Cardiac septum (tissue), 1 donor: ENCODE measurements at places on chromosomes 3 and 15. TPM values are rescaled to one million over a fixed set of nuclear protein-coding genes. Genes with fewer than 3 reads are reported as not detected.
A peak's percentile ranks its signal among the peaks of the same experiment; 100 is the strongest.

PXYLP1 gene
- total RNA-seq = 38.8 TPM

CD80 gene
- total RNA-seq = 0.46 TPM

C2CD4B gene
- total RNA-seq = 1.7 TPM

DNA sequence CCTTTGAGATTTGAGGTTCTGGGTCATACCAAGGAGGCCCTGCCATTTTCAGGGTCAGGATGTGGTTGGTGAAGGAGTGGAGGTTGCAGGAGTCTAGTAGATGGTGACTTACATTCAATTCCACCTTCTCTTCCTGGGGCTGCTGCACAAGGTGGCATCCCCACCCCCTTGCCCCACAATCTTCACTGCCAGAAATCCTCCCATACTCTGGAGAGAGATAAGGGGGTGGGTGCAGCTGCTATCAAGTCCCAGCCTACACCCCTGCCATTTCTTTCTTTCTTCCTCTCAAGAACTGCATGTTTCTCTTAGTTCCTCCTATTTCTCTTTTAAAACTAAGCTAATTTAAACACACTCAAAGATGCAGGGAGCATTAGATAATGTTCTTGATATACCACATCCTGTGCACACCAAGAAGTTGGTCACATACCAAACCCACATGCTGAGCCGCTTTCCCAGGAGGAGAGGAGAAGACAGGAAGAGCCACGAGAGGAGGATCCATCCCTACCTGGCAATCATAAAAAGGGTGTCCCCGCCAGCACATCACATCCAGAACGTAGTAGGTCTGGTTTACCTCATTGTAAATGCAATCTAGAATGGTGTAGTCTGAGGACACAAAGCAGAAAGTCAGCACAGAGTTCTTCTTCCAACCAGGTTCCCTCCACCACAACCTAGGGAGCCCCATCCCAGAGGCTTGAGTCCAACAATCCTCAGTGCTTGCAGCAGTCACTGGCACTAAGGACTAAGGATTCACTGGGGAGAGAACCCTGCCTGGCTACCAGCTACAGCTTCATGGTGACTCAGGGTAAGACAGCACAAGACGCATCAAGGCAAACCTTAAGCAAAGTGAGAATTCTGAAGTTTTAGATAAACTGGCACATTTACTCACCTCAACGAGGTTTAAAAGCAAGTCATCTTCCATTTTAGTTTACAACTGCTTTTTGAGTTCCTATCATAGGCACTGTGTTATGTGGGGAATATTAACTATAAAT is 18.5 kb downstream of the SNUPN start:
- DNase-seq = no peak

- no peak for DNase-seq
Observed at GRCh38 chr3:5022966-5023776, 43.9 kb downstream of the BHLHE40 start.

PLCH1 gene
- total RNA-seq = 0.16 TPM

DNA sequence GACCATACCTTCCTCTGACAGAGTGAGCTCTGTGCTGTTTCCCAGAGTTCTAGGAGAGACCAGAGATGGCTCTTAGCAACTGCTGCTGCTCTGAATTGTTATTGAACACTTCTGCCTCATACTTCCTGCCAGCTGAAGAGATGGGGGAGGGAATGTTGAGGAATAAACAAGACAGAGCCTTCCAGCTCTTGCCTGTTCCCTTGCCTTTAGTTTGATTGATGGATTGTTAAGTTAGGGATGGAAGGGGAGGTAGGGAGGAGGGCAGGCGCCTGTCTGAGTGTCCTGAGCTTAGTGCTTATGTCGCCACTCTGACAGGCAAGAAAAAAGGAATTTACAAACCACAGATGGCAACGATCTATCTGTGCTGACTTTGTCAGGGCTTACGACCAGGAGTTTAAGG is 42.8 kb downstream of the ZNF609 start:
- no peak for DNase-seq

PPP1R14D gene
- not detected for total RNA-seq

DNA sequence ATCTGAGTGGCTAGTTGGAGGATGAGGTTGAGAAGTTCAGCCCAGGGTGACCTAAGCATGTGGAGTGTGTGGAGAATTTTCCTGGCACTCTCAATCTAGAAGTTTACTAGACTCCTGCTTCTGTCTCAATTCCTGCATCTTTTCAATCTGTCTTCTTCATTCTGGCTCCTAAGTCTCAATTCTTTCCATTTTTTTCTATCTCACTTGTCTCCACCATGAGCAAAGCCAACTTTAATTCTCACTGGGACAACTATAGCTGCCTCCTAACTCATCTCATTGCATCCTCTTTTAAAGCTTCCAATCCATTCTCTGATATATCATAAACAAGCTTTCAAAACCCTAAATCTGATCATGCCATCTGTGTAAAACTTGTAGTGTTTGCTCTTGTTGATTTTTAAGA is 569.3 kb downstream of the NAALADL2 start:
- no peak for DNase-seq

SKOR1 gene
- 0.24 TPM for total RNA-seq

DNA sequence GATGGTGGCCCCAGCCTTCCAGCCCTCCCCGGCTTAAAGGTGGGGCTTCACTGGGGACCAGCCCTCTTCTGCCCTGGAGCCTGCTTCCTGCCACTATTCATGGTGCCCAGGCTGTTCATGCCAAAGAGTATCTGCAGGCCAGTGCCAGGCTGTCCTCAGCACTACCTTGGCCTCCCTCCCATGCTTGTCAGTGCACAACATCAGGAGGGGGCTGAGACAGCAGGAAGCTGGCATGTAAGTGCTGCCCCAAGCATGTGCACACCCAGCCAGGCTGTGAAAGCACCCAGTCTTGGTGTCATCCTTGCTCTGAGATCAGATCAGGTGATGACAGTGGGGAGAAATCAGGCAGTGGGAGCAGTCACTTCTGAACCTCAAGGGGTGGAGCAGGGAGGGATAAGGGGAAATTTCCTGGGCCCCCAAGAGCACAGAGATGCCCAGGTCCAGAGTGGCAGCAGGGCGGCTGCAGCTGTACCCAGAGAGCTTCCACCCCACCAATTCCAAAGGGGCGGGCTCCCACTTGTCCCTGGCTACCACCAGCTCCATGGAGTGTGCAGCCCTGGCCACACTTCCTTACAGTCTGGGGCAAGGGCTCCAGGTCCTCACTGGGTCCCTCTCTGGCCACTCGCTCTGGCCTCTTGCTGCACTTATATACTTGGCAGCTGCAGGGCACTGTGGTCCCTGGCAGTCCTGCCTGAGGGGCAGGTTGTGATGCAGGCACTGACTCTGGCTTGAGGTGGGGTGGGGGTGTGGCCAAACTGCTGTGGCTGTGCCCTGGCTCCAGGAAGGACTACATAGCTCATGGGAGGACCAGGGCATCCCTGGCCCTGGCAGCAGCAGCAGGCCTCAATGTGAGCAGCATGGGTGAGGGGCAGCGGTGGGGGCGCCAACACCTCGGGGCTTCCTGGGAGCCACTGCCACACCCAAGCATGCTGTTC is 91.4 kb upstream of the TNFSF10 start:
- no peak for DNase-seq

- DNase-seq = no peak
Observed at GRCh38 chr15:56394909-56395308, 29.7 kb downstream of the TEX9 start.

RBSN gene
- total RNA-seq = 24.1 TPM

GNAT1 gene
- total RNA-seq = not detected

SOX14 gene
- not detected for total RNA-seq

PCLAF gene
- total RNA-seq = 0.19 TPM

GRCh38 chr3:51975852-51976549 is 1.1 kb downstream of the ABHD14A start:
- DNase-seq = no peak

TUSC7 gene
- not detected for total RNA-seq

- DNase-seq = no peak
Observed at GRCh38 chr3:120780977-120781376, 38.4 kb downstream of the GTF2E1 start.

DNA sequence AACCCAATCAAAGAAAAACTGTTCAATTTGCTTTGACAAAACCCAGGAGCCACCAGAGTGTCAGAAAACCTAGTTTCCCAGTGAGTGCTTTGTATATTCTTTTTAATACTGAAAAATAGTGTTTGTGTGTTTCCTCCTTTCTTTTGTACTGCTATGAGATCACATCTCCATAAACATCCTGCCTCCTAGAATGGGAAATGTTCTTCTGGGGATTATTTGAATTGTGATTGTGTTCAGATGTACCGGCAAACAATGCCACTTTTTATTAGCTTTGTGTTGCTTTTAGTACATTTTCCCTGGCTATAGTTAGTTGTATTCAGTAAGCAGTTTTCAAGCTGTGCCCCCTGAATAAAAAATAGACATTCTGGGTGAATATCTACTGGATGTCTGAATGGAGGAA is 148.0 kb upstream of the NR2E3 start:
- DNase-seq = no peak

GRCh38 chr3:140711390-140712035 is 33.6 kb downstream of the TRIM42 start:
- DNase-seq = no peak

- peak; percentile 89 for DNase-seq
Observed at GRCh38 chr15:101201411-101202174, 50.3 kb downstream of the CHSY1 start.

GRCh38 chr3:188349351-188349901 is 195.5 kb downstream of the LPP start:
- no peak for DNase-seq

DNA sequence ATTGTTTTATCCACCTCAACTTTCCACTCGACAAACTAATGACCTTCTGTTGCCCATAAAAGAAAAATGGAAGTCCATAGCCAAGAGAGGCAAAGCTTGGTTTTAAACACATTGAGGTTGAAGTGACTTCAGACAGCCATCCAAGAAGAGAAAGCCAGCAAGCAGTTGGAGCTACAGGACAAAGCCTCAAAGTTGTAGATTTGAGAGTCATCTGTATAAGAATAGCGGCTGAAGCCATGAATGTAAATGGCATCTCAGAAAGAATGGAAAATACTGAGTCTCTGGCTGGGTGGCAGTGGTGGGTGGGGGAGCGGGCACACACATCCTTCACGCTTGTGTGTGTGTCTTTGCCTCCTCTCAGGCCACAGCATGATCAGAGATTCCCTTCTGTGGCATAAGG is 124.1 kb upstream of the CHRM5 start:
- no peak for DNase-seq

DNA sequence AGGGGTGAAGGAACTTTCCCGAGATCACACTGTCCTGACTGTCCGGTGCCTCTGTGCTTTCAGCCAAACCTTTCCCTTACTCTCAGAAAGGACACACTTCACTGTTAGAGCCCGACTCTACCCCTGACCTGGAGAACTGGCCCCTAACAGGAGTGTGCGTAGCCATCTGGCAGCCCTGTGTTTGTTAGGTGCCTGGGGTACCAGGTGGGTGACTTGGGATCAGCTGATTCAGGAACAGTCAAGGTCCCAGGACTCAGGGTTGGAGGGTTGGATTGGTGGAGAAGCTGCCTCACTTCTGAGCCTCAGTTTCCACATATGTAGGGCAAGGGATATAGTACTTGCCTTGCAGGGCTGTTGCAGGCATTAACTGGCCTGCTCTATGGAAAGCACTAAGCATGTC is 98.3 kb upstream of the SLC6A11 start:
- peak; percentile 67 for DNase-seq

IL5RA gene
- total RNA-seq = 0.40 TPM

- no peak for DNase-seq
Observed at GRCh38 chr15:81562986-81563385, 189.0 kb upstream of the TMC3 start.

GRCh38 chr15:27017168-27017809 is 46.3 kb downstream of the GABRG3 start:
- DNase-seq = no peak

- DNase-seq = no peak
Observed at GRCh38 chr3:81289676-81290075, 471.8 kb downstream of the GBE1 start.

GOLGA8O gene
- total RNA-seq = 2.3 TPM

DNA sequence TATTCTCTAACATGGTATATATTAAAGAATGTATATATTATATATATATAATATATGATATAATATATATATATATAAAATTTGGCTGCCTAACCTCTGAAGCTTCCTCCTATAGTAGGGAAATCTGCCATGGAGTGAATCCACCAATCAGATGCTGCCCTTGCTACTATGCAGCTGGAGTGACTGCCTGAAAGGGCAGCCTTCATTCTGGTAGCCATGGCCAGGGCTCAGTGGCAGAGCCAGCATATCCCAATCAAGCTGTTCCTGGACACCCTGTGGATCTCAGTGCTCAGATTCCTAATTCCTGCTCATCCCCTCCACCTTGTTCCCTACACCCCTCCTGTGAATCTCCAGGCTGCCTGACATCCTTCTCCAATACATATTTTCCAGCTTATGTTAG is 2.2 kb upstream of the SH3GL3 start:
- no peak for DNase-seq

DNA sequence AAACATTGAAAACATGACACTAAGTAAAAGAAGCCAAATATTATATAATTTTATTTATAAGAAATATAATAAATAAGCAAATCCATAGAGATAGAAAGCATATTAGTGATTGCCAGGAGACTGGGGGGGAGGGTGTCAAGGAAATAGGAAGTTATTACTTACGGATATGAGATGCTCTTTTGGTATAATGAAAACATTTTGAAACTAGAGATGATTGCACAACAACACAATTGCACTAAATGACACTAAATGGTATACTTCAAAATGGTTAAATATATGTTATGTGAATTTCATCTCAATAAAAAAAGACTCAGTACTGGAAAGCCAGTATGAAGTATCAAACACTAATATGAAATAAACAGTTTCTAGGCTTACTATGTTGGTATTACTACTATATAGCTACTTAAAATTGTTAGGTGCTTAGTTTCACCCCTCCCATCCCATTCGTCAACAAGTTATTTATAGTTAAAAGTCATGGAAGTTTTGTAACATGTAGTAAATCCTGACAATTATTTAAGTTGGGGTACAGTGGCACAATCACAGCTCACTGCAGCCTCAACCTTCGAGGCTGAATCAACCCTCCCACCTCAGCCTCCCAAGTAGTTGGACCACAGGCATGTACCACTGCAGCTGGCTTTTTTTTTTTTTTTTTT is 43.7 kb downstream of the STAG1 start:
- no peak for DNase-seq

DNA sequence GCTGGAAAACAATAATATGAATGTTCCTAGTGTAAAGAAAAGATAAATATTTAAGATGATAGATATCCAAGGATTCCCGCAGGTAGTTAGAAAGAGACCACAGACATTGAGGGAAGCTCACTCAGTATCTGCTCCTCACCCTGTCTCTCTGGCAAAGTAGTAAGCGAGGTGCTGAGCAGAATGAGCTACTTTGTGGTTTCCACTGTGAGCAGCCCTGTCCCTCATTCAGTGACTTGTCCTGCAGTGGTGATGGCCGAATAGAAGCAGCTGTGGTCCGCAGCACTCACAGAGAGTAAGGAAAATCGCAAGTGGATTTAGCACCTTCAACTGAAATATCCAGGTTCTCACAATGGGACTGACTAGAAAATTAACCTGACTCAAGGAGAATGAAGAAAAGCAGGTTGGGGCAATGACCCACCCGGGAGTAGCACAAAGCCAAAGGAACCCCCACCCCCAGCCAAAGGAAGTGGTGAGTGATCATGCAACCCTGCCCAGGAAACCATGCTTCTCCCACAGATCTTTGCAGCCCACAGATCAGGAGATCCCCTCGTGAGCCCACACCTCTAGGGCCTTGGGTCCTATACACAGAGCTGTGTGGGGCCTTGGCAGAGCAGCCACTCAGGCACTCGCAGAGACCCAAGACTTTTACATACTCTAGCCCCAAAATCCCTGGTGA is 21.8 kb upstream of the SLC25A38 start:
- DNase-seq = no peak

A4GNT gene
- total RNA-seq = not detected
